ENCODE measurements at places on chromosomes 16 and 17.
A peak's percentile ranks its signal among the peaks of the same experiment; 100 is the strongest.

- DNase-seq, result no peak
These were observed 372.1 kb downstream of the XYLT1 start for GRCh38 chr16:17098685-17099084.

GRCh38 chr17:82367724-82368524 is 3.6 kb upstream of the UTS2R start:
- DNase-seq, result peak; percentile 35

- DNase-seq, result peak; percentile 35
These were observed 1.1 kb downstream of the CD79B start for GRCh38 chr17:63930951-63931575.

- no peak for DNase-seq
These were observed 10.7 kb downstream of the MMD start for GRCh38 chr17:55410722-55411462.

- no peak for DNase-seq
These were observed 339.9 kb downstream of the SOX9 start for GRCh38 chr17:72460711-72461110.

DNA sequence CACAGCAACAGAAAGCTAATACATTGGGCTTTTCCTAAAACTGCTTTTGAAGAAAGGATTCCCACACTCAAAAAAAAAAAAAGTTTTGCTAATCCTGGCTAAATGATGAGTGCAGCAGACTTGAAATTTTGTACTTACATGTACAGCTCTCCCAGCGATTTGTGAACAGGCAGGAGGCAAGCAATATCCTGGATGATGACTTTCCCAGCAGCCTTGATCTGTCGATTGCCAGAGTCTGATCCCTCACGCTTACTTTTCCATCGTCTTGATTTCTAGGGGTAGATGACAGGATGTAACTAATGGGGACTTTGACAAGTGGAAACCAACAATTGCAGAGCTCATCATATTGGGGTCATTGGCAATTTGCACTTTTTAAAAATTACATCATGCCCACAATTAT is 91.4 kb downstream of the WDR59 start:
- DNase-seq, result no peak

- DNase-seq, result no peak
These were observed 6.2 kb downstream of the LDAF1 start for GRCh38 chr16:21164521-21165168.

DNA sequence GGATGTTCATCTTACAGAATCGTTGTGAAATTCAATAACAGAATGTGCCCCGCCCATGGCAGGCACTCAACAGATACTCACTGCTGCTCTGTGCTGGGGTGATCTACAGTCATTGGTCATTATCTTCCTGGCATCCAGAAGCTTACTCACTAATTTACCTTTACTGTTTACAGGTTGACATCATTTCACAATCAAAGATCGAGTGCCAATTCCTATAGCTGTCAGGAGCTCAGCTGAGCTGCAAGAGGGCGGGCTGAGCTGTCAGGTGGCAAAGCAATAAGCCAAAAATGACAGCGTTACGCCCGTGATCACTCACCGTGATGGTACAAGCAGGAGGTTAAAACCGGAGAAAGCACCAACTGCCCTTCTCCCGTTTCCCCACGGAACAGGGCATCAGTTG is 51.2 kb downstream of the LITAF start:
- no peak for DNase-seq

GRCh38 chr17:78724999-78725398 is 57.1 kb downstream of the CYTH1 start:
- DNase-seq, result no peak
